Amygdala (tissue), 56 donors: ENCODE measurements at places on chromosomes 13 and 19.

DNA sequence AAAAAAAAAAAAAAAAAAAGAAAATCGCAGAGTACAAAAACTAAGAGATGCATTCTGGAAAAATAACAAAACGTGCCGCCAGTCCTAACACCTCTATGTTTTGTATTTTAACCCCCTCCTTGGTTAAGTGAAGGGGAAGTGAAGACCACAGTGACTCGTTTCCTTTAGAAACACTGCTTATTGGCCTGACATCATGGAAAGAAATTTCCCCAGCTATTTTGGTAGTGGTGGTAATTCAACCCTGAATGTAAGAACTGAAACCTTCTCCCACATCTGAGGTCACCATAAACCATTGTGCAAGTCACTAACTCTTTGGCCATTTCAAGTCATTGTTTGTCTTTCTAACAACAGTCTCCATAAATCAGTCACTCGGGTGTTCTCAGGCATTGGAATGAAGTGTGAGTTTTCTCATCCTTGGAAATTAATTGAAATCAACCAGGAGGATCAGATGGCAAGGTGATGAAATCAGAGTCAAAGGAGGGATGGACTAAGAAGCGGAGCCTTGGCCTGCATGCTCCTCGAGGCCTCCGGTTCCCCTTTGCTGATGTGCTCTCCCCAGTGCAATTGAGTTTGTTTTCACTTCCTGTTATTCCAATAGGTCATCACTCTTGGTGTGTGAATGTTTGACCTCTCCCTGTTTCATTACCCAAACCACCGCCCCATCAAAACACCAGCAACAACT is 443.9 kb downstream of the FGF9 start:
- DNase-seq = no peak

DNA sequence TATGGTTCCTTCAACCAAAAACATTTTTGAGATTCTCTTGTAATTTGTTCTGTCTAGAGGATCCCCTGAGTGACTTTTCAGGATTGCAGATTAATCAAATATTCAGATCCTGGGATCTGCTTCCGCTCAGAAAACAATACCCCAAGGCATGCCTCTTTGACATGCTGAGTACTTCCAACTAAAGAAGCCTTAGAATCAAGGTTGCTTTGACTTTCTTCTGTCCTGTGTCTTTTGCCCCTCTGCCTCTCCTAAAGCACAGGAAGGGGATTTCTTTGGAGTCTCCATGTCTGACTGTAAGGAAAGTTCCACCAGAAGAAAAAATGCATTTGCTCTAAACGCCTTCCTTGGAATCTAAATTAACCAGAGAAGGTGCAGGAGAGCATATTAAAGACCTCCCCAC is 431.5 kb downstream of the FGF14 start:
- no peak for DNase-seq

DNA sequence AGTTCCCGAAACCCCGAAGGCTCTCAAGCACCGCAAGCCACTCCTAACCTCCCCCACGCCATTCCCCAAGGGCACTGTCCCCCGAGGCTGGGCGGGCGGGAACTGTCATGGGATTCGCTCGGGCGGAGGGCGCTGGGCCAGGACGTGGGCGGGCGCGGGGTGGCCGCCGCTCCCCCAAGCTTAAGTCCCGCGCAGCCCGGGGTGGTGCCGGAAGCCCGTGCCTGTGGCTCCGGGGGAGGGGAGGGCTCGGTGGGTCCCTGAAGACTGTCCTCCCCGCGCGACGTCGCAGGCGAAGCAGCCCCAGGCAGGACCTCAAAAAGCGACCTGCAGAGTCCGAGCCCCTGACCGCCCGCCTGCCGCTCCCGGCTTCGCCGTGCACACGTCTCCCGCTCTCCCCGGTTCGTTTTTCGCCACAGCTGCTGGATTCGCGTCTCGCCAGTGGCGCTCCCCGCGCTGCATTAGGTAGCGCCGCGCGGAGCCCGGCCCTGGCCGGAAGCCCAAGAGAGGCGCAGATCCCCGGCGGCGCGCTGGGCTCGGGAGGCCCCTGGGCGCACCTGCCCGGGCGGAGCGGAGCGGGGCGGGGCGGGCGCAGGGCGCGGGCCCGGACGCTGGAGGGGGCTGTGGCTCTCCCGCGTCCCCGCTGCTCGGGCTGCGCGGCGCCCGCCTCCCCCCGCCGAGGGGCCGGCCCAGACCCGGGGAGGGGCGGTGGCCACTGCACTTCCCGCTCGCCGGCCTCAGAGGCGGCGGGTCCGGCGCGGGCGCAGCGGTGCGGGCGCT is at the start of gene FARP1:
Gene FARP1 (plus strand): TSS at position 715 of the 777 bp plus-strand sequence. CDS start 70,149 bp downstream, outside the sequence.
- peak; percentile 51 for DNase-seq

GRCh38 chr13:56773148-56773547 is 367.6 kb upstream of the PRR20A start:
- DNase-seq = no peak

DNA sequence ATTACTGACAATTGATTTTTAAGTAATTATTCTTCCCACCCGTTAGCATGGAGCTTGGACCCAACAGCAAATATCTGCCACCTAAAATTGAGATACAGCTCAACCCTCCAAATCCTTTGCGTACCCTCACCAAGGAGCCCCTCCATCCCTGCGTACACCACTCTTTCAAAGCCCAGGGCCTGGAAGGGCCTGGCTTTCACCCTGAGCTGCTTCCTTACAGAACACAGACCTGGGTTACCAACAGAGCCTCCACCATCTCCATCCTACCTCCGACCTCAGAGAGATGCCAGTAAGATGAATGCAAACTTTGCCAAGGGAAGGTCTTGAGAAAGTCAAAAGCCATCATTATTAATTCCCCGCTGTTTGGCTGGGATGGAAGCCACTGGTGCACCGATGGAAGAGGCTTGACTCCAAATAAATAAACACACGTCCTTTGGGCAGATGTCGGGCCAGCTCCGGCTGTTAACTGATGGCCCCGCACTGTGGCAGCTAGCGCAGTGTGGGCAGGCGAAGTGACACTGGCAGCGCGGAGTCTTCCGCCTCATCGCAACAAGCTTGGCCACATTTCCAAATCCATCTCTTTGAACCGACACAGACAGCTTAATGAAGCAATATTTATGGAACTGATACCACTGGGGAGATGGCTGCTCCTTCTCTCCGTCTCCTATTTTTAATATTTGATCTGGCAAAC is 150.2 kb upstream of the VSTM2B start:
- no peak for DNase-seq

DNA sequence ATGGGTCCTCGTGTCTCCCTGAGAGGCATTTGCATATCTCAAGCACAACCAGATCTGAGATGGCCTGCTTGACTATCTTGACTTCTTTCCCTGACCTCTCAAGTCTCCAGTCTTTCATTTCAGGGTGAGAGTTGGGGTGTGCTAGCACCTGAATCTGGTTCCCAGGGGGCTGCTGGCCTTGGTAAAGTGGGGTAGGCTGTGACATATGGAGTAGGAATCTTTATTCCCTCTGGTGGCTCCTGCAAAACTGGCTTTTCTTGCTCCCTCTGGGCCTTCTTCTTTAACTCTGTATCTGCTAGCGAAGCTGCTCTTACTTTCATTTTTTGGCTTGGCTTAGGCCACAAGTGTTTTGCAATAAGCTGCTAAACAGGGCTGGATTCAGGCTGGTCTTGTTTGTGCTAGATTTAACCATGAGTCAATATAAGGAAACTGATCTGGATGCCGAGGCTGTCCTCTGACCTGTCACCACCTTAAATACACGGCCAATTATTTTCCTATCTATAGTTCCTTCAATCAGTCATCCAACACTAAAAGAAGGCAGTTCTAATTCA is 42.3 kb downstream of the ZNF493 start:
- no peak for DNase-seq
